ENCODE measurements at places on chromosomes 5 and 9.

DNA sequence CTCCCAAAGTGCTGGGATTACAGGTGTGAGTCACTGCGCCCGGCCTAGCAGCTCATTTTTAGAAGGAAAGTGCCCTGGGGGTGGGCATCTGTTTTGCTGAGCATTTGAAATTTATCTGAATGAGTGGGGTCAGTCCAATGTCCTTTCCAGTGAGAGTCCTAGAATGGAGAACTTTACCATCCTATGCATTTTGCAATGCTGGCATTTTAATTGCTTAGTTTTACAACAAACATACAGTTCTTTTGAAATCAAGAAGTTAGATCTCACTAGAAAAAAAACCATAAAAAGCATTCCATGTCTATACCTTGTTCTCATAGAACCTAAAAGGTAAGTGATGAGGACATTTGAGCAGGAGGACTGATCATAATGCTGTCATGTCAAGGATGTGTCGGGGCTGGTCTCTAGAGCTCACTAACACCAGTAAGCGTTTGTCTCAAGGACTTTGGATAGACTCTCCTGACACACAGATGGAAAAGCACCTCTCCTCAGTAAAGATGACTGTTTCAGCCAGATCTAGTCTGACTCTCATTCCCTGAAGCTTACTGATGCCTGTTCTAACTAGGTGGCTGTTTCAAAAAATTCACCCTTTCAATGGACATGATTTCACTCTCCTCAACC, 83.9 kb downstream of the DCP2 start:
- no peak for DNase-seq

DNA sequence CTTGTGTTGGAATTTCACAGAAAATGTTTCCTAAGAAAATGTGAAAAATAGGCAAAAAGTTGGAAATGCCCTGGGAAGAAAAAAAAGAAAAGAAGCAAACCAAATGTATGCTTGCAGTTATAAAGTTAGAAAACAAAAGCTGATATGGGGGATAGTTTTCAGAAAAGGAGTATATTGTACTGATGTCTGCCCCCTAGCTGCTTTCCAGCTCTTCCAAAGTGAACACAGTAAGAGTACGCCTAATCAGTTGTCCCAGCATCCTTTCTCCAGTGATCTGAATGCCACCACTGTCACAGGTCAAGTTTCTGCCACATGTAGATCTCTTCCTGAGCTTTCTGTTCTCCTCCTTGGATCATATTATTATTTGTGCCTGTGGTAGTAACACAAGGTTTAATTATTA, 5.8 kb downstream of the TYRP1 start:
- DNase-seq, result no peak

- DNase-seq, result no peak
These were observed 90.7 kb downstream of the SMIM15 start for GRCh38 chr5:61071526-61071925.

GRCh38 chr9:99101812-99102211, 3.1 kb upstream of the TGFBR1 start:
- no peak for DNase-seq

- no peak for DNase-seq
These were observed 108.6 kb downstream of the OXCT1 start for GRCh38 chr5:41761663-41762062.

GRCh38 chr9:95284162-95285080, 33.1 kb downstream of the FANCC start:
- DNase-seq, result no peak

DNA sequence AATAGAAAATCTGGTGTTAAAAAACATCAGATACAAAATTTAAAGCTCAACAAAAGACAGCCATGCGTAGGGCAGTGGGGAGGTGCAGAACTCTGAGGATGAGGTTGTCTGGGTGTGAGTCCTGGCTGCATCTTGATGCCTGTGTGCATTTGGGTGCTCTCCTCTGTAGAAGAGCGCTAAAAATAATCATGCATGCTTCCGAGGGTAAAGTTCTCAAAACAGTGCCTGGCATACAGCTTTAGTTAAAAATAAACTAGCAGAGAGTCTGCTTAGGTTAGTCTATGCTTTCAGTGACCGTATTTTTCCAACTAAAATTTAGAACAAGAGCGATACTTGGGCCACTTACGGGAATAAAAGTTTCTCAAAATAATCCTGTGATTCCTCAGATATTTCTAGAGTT, 55.5 kb upstream of the SPATA31C2 start:
- no peak for DNase-seq

DNA sequence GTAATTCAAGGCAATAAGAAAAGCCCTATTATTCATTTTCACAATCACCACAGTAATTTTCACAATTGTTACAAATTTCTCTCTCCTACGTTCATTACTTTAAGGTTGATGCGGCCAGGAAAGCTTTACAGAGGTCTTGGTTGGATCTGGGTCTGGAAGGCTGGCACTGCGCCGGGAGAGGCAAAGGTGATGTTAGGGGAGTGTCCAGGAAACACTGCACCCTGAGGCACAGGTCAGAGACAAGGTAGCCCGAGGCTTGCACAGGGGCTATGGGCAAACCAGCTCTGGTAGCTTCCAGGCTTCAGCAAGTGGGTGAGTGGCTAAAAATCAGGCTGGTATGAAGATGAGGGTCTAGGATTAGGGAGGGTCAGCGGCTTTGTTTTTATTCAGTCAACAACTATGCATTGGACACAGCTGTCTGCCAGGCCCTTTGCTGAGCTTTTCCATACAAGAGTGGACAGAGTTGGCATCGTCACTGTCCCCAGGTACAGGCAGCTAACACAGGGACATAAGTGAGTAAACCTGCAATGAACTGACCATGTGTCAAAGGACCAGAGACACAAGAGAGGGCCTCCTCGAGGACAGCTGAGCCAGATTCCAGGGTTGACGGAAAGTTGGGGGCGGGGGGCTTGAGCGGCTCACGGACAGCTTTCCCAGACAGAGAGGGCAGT, 12.4 kb upstream of the TENT4A start:
- DNase-seq, result no peak

GRCh38 chr5:33563983-33564908, 123.5 kb downstream of the TARS1 start:
- no peak for DNase-seq

DNA sequence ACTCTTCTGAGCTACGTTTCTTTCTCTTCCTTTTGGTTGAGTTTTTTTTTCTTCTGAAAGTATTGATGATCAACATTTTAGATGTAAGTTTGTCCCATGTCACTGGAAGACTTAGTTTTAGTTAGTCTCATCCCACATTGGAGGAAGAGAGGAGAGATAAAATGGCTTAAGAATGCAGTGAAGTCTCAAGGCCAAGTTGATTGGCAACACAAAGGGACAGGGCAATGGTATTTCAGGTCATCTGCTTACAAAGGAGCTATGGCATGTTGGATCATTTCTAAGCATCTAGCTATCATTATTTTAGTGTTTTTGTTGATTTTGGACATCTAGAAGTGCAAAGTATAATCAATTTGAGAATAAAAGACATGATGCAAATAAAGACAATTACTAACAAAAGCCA, 58.6 kb downstream of the CDKN2A start:
- DNase-seq, result no peak

DNA sequence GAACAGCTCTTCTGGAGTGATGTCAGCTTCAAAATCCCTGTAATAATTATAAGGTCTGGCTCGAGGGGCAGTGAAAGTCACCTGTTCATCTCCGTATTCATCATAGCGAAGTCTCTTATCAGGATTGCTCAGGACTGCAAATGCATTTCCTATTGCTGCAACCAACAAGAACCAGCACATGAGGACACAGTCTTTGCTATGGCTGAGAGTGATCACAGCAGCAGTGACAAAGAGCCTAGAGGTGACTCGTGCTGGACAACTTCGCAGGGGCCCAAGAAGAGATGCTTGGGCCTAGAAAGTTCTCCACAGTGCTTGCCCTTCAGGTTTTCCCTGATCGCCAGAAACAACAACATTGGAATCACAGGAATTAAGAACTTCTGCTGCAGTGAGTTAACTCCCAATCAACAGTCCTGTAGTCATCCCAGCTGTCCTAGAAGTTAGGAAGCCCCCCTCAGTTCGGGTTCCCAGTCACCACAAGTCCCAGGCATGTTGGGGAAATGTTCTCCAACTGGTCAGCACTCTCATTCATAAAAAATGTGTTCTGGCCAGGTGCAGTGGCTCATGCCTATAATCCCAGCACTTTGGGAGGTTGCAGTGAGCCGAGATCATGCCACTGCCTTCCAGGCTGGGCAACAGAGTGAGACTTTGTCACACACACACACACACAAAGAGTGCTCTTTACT, 13.0 kb downstream of the DNAJC18 start:
- no peak for DNase-seq

DNA sequence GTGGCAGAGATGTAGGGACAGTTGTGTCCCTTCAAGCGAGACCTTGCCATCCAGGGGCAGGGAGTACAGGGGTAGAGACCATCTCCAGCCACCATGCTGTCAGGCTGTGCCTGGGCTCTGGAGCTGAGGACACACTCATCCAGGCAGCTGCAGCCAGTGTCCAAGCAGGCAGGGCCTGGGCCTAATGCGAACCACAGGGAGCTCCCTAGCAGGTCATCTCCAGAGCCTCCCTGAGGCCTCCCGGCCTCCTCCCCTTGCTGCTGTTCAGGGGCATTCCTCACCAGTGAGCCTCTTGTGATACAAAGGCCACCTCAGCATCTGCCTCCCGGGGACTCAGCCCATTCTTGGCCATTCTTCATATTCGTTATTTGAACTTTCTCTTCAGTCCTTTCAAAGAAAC, 35.0 kb downstream of the TPPP start:
- DNase-seq, result no peak

- no peak for DNase-seq
These were observed 7.5 kb upstream of the OTULINL start for GRCh38 chr5:14574096-14574495.

DNA sequence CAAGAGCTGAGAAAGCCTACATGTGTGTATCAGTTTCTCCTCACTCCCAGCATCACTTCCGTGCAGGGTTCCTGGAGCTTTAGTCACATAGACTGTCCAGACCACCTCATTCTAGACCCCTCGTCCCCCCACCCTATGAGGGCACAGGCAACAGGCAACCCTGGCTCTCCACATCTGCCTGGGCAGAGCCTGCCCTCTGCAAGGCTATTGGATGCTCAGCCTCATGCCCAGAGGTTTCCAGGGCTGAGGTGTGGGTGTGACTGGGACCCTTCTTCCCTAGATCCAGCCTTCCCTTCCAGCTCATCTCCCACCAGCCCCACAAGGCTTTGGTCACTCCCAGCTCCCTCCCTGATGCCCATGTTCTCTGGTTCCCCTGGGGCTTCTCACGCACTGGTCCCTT, 161.4 kb downstream of the PAX5 start:
- DNase-seq, result no peak

- no peak for DNase-seq
These were observed 36.2 kb downstream of the PTCD2 start for GRCh38 chr5:72356361-72356760.

DNA sequence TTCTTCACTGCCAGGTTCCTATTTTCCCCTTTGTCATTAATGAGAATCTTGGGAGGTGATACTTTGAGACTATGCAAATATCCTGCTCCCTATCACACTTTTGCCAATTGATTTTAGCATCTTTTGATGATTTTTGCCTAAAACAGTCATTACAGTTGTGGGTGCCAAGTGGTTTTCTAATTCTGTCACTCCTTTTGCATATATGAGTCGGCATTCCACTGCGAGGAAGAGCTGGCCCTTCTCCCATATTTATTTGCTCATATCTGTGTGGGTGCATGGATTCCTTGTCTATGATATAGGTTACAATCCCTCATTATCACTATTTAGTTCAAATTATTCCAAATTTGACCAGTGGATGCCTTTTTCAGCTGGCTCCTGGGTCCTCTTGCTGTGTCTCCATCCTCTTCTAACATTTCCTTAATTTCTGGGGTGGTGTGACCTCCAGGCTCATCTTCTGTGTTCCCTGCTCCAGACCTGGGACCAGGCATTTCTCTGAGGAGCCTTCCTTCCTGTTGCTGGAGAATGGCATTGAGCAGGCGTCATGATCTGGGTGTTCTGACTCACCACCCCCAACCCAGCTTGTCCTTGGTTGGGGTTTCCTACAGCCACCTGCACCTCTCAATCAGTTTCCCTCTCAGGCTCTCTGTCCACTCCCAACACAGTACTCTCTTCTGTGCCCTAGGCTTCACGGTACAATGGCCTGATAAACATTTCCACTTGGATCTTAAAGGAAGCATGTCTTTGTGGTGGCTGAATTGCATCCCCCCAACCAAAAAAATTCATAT, 106.7 kb downstream of the NXNL2 start:
- DNase-seq, result no peak

DNA sequence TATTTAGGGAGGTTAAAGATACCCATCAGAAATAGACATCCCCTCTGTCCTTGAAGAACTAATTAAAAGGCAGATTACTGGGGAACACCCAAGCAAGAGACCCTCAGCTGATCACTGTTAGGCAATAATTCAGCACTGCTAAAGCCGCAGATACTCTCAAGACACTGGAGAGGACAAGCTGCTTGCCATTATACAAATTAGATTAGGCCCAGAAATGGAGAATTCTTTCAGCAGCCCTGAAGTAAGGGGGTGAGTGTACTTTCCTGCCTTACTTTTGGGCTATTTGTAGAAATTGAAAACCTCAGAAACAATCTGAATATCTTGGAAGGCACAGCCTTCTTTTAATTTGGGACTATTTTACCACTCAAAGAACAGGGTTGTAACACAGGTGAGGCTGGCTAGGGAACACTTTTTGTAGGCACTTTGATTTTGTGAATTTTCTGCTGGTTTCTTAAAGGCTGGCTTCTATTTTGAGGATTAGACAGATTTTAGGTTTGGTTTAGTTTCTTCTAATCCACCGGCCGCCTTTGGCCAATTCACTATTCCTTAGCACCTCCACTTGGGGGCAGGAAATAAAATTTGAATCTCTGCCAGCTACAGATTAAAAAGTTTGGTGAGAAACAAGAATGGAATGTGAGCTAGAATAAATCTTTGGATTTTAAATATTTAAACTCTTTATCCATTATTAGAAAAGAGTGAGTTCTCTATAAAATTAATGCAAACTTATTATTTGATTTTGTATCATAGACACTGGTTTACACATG, 106.0 kb downstream of the SMARCA2 start:
- DNase-seq, result no peak

DNA sequence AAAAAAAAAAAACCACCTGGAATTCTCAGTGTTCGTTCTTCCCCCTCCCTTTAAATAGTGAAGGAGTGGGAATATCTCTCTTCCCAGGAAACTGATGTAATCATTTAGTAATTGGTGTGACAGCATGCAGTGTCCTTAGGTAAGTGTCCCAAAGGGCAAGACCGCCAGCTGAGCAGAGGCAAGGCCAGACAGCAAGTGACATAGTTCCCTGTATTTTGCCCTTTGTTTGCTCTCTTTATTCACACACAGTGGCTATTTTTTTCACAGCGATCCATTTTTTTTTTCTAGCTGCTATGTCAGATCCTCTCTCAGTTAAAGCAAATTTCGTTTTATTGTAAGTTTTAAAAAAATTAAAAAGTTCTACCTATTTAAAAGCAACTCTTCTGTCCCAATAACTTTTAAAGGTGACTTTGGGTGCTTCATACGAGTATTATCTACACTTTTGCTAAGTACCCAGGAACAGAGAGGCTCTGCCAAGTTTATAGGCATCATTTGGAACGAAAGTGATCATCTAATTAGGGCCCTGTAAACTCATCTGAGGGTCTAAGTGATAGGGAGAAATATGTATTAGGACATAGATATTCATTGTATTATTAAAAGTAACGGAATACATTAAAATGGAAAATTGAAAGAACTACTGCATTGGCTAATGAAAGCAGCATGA, 98.2 kb upstream of the ALDH1A1 start:
- no peak for DNase-seq

- peak; percentile 43 for DNase-seq
These were observed 135.4 kb downstream of the UGCG start for GRCh38 chr9:112032009-112032408.

- no peak for DNase-seq
These were observed 20.7 kb downstream of the PTPN3 start for GRCh38 chr9:109477258-109478050.

- DNase-seq, result no peak
These were observed 96.4 kb upstream of the TAF11L2 start for GRCh38 chr5:17401470-17402288.
